ENCODE measurements at places on chromosomes 2 and 18.

GRCh38 chr2:118992740-118993391, 50.9 kb downstream of the MARCO start:
- peak; percentile 74 for DNase-seq

GRCh38 chr2:240425697-240426096, 9.8 kb upstream of the GPC1 start:
- no peak for DNase-seq

GRCh38 chr2:50591021-50591420, 440.9 kb downstream of the NRXN1 start:
- no peak for DNase-seq

- no peak for DNase-seq
Measured at GRCh38 chr2:61167579-61167978, 5.6 kb downstream of the C2orf74 start.

DNA sequence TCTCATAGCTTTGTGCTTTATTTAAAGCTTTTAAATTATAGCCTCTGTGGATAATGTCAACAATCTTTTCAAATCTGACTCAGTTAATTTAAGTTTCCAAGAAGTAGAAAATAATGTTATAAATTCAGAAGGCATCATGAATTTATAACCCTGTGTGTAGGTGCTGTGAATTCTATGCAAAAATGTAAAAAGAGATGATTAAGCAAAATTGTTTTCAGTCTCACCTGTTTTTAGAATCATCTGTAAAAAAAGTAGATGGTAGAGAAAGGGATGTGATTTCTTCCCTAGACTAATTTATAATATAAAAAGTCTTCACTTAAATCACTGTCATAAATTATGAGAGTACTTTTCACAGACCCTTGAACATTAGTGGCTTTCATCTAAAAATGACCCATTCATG, 85.6 kb upstream of the NOSTRIN start:
- DNase-seq = no peak

DNA sequence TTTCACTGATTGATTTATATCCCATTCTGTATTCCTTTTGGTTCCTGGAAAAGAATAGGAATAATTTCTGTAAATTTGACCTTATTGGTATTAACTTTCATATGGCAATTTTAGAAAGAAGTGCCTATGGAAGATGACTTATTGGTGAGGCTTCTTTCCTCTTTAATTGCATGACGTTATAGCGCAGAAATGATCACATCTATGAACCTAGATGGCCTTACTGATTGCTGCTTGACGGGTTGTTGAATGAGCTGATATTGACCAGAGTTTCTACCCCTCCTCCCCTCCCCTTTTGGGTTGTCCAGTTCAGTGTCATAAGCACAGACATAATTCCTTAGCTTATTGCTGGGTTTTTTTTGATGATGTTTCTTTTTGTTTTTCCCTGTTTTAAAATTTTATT, 14.6 kb downstream of the ACSL3 start:
- DNase-seq = no peak

DNA sequence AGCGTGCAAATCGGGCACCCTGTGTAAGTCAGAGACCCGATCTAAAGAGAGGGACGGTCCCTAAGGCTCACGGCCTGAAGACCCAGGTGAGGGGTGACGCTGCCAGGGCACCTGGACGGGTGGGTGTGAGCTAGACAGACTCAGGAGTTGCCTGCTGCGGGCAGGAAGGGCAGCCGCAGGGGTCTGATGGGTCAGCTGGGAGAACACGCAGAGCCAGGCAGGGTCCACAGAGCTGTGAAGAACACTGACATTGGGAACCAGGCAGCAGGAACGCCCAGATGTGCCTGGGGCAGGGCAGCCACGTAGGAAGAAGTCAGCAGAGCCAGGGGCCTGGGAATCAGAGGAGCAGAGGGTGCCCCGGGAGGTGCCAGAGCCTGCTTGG, 25.9 kb downstream of the HDAC4 start:
- DNase-seq = no peak

GRCh38 chr2:230410861-230411569, 5.0 kb upstream of the SP100 start:
- no peak for DNase-seq

DNA sequence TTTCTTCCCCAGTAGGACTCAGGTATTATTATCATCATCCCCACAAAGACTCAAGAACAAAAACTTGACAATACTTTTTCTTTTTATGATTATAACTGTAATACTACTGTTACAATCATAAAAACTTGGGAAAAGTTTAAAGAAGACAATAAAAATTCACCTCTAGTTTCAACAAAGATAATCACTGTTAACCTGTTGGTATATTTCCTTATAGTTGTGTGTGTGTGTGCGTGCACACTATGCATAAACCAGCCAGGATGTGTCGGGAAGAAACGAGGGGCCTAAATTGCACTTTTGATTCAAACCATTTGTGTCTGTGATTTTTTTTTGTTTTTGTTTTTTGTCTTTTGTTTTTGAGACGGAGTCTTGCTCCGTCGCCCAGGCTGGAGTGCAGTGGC, 233.0 kb downstream of the TPGS2 start:
- DNase-seq = no peak

GRCh38 chr2:75790121-75790813, 79.6 kb upstream of the GCFC2 start:
- DNase-seq = no peak

DNA sequence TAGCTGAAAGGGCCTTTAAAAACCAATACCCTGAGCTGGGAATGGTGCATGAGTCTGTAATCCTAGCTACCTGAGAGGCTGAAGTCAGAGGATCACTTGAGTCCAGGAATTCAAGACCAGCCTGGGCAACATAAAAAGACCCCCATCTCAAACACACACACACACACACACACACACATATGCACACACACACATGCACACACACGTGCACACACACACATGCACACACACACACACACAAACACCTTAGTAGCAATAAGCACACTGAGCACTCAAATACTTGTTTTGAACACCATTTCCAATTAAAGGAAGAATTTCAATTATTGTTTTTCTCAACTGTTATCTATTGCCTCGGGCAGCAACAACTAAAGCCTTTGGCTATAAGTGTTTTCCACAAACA, 25.6 kb upstream of the UBE2F start:
- no peak for DNase-seq

DNA sequence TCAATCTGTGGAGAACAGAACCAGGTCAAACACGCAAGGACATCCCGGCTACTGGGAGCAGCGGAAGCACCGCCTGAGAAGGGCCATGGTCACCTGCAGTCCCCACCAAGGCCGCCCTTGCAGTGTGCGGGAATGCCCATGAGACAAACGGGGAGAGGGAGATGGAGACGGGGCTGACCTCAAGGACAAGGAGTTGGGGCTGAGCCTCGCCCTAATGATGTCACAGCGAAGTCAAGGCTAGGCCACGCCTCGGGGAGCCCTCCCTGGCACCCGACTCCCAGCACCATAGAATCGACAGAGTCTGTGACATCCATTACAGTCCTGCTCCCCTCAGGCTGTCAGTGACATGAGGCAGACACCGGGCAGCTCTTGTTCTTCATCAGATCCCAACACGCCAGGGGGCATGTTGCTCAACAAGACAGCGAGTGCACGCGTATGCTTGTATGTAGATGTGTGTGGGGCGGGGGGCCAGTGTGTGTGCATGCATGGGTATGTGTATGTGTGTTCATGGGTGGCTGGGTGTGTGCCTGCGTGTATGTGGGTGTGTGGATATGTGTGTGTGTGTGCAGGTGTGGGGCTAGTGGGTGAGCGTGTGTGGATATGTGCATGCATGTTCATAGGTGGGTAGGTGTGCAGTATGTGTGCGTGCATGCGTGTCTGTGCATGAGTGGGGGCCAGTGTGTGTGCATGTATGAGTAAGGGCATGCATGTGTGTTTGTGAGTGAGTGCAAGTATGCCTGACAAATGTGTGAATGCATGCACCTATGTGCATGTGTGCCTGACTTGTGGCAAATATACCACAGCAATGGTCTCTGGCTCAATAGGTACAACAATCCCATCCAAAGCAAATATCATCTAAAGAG, 57.0 kb downstream of the ANKMY1 start:
- no peak for DNase-seq

- peak; percentile 66 for DNase-seq
Measured at GRCh38 chr2:236659758-236660150, 90.1 kb downstream of the ACKR3 start.

GRCh38 chr2:102376052-102376591, 20.5 kb downstream of the IL18R1 start:
- DNase-seq = peak; percentile 6

- no peak for DNase-seq
Measured at GRCh38 chr2:60405271-60405919, 148.1 kb downstream of the BCL11A start.

DNA sequence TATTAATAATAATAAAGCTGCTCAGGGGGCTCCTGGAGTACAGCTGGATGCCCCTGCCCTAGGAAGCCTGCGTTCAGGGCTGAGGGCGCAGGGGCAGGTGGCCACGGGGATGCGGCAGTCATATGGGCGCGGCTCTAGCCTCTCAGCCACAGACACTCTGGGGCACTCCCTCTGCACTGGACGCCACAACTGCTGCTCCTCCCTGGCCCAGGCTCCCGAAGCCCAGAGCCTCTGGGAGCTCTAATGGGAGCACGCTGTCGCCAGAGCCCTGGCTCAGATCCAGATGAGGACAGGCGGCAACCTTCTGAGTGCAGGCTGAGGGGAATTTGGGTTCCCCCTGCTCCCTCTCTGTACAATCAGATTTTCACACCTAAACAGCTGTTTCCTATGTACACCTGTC, 93.6 kb downstream of the MTCL1 start:
- no peak for DNase-seq

GRCh38 chr2:69022548-69022947, 9.6 kb downstream of the ANTXR1 start:
- peak; percentile 85 for DNase-seq

GRCh38 chr2:158120102-158120501, 18.4 kb downstream of the UPP2 start:
- DNase-seq = no peak

GRCh38 chr2:68388772-68389171, 23.7 kb downstream of the PLEK start:
- DNase-seq = peak; percentile 21

GRCh38 chr2:32290000-32290339, 12.3 kb downstream of the YIPF4 start:
- DNase-seq = no peak

- peak; percentile 21 for DNase-seq
Measured at GRCh38 chr2:25228848-25229278, 60.5 kb upstream of the POMC start.

- DNase-seq = peak; percentile 55
Measured at GRCh38 chr2:68465081-68465916, 1.8 kb downstream of the FBXO48 start.

DNA sequence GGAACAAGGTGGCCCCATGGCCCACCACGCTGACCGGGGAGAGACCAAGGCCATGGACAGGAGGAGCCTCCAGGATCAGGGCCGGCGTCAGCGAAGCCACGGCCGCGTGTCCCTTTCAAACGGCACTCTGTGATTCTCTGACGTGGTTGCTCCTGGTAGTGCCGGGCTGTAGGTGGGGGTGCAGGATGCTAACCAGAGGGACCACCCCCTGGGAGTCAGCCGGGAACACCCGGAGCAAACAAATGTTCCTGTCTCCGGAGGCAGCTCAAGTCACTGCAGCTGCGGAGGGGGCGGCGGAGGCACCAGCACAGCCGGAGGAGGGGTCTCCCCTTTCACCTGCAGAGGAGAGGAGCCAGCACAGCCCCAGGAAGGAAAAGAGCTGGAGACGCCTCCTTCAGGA, 750.6 kb upstream of the SALL3 start:
- DNase-seq = no peak

DNA sequence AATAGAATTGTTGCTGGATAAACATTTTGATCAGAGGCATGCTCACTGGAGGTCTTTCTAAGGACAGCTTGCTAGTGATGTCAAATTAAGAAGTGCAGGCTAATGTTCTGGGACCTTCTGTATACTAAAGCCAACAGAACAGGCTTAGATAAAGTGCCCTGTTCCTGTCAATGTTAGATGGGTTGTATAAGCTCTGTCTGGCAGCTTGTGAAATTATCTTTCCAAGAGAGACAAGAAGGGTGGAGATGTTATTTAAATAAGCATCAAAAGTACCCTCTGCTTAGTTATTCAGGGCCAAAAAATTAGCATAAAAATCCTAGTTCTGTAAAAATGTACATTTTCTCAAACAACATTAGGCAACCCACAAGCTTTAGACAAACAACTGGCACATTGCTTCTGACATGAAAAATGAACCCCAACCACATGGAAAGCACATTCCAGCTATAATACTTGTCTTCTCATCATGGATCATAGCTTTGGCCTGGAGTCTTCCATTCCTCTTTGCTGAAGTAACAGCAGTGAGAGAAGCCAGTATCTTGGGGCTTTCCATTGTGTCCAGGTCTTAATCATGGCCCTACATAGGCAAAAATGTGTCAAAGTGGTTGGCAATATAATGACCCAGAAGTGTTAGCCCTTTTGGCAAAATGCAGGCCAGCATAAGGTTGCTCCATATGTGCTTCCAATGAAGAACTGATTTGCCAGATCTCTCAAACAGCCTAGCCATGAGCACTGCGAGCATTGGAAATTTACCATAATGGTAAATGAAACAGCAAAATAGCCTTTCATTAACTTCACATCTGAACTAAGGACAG, 478.1 kb upstream of the ZNF804A start:
- no peak for DNase-seq

DNA sequence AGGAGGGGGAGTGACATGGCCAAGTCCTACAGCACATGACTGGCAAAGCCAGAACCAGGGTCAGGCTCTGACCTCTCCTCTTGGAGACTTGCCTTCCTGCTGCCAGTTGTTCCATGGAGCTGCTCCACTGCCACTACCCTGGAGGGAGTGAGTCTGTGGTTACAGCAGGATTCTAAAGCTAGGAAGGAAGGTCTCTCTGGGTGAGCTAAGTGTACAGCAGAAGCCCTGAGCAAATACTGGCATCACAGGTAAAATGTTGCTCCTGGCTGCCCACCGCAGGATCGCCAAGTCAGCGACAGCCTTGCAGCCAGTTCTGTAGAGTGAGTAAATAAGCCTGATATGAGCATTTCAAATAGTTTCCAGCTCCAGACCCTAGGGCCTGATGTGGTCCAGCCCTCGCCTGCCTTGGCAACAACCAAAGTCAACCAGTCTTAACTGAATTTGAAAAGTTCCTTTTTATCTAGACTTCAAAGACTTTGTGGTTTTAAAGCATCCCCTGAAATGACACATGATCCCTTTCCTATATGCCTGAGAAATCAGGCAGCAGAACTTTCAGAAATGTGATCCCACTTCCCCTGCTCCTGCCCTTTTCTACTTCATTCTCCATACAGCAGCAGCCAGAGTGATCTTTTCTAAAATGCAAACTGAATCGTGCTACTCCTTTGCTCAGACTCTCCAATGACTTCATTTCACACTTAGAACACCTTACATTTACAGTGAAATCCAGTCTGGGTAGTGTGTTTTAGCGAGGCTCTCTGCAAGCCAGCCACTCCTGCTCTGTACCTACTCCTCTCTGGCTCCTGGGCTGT, 114.3 kb downstream of the MGAT5 start:
- DNase-seq = no peak

- no peak for DNase-seq
Measured at GRCh38 chr2:127411653-127412369, 6.4 kb upstream of the PROC start.

Data from foreskin keratinocyte (primary cell).